ENCODE measurements at places on chromosomes 5 and 9.
A peak's percentile ranks its signal among the peaks of the same experiment; 100 is the strongest.

- no peak for DNase-seq
Observed at GRCh38 chr9:126240835-126241234, 85.8 kb upstream of the MVB12B start.

DNA sequence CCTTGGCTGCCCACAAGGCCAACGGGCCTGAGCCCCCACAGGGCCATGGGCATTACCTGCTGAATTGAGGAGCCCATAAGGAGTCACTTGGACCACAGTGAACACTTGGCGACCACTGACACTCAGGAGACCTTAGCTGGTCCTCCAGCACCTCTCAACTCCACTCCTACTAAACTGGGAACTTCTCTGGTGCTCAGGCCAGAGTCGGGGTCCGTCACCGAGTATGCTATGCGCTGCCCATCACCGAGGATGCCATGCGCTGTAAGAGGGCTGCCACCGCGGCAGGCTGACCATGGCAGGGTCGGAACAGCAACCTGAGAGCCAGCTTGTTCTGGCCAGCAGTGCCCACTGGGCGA lies 600 bp upstream of the SQSTM1 start:
- no peak for DNase-seq

- DNase-seq, result no peak
Observed at GRCh38 chr9:76681556-76681955, 82.7 kb upstream of the PCA3 start.

DNA sequence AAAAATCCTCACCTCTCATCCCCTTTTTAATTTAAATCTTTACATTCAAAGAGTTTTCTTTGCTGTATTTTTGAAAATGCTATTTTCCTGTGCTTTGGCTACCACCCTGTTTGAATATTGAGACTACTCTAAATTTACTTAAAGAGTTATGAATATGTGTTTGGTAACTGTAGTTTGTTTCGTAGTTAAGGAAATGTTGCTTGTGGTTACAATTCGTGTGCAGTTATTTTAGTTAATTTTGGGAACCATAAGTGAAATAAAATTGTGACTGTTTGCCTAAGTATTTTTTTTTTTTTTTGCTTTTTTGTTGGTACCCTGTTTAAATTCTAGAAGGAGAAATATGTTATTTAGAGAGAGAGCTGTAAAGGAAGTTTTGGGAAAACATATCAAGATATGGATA lies 78.7 kb downstream of the XRCC4 start:
- DNase-seq, result no peak

DNA sequence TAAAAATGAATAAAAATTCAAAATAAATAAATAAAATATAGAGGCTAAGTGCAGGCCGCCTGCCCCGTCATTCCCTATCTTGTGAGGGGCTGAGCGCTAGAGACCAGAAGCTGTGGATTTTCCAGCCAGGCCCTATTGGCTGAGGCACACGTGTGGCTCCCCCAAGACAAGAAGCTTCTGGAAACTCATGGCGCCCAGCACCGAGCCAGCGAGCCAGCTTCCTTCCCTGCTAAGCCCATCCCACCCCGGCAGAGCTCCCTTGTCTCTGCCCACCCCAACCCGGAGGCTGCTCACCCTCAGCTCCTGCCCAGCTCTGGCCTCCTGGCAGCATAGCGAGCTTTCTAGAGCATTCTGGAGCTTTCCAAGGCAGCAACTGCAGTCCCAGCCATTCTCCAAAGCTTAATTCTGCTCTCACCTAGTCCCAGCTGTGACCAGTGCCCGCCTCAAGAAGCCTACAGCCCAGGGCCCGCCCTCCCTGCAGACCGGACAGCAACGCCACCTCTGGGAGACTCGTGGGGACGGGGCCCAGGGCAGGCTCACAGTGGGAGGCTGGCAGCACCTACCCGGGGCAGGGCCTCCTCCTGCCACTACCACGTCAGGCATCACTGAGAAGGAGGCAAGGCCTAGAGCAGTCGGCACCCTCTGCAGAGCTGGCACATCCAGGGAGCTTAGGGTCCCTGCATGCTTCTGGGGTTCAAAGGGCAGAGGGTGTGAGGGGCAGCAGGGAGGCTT lies 23.2 kb upstream of the TMEM250 start:
- DNase-seq, result no peak

DNA sequence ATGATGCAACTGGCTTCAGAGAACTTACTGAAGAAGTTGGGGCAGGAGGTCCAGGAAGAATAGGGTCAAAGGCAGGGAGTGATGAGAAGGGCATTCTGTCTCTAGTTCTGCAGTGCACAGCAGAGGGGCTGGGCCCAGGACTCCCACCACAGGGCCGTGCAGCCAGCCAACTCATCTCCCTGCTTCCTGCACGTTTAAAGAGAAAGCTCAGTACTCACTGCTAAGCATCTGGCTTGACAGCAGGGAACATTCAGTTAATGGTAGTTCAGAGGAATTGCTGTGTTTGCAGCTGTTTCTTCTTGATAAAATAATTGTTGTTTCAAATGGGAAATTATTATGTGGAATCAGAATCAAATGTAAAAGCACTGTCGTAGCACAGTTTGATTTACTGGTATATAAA lies 25.6 kb upstream of the SCAMP1 start:
- DNase-seq, result no peak

GRCh38 chr5:54721116-54721515 lies 203.6 kb downstream of the SNX18 start:
- no peak for DNase-seq

DNA sequence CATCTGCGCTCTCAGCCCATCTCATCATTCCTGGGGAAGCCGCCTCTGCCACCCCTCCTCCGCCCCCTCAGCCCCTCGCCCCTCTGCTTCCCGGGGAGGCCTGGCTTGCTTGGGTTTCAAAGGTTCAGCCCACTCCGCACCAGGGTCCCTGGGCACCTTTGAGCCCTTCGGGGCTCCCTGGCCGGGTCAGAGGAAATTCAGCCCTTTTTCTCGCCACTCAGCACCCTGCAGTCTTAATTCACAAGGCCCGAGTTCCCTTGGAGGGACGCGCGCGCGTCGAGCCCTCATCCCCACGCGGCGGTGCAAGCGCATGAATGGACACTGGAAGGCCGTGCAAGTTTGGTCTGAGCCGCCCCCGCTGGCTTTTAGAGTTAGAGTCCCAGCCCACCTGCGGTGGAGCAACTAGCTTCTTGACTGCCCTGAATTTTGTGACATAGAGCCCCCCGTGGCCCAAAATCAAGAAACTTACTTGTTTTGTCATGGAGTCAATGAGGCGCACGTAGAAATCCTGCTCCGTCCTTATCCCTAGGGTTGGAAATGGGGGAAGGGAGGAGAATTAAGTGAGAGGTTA lies 4.5 kb downstream of the EBF1 start:
- no peak for DNase-seq

DNA sequence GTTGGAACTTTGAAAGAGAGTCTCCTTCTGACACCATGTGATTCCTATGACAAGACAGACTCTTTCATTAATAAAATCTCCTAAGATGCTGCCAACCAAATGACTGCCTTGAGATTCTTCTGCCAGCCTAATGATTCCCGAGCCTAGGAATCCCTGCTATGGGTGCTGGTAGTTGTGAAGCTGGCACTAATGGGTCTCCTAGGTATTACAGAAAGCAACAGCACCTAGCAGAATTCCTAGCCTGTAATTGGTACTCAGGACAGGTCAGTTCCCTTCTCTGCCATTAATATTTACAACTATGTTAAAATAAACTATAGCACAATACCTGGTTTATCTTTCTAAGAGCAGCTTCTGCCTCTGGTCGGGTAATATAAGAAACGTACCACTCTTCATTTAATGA lies 19.3 kb downstream of the C5orf58 start:
- DNase-seq, result no peak

DNA sequence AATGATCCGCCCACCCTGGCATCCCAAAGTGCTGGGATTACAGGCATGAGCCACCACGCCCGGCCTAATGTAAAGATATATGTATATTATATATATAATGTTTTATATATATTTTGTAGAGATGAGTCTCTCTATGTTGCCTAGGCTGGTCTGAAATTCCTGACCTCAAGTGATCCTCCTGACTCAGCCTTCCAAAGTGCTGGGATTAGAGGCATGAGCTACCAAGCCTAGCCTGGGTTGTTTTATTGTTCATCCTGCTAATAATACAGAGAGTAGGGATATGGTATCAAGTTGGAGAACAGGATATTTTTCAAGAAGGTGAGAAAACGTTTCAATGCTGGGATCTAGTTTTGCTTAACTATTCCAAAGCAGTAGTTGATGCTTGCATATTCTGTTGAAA lies 2.9 kb downstream of the SEC24A start:
- DNase-seq, result no peak

DNA sequence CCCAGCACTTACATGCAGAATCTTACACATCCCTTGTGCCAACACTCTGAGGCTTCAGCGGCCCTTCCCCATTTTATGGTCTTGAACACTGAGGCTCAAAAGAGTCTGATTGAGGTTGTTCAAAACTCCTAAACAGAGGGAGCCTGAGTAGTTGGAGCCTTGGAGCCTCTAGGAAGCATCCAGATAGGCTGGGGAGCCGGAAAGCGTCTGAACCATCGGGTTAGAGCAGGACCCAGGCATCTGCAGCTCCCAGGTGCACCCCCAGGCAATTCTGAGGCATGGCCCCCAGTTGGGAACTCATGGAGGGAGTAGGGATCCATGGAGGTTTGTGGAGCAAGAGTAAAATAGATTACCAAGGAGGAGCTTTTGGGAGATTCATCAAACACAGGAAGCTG lies 3.8 kb downstream of the OLFML2A start:
- DNase-seq, result no peak

DNA sequence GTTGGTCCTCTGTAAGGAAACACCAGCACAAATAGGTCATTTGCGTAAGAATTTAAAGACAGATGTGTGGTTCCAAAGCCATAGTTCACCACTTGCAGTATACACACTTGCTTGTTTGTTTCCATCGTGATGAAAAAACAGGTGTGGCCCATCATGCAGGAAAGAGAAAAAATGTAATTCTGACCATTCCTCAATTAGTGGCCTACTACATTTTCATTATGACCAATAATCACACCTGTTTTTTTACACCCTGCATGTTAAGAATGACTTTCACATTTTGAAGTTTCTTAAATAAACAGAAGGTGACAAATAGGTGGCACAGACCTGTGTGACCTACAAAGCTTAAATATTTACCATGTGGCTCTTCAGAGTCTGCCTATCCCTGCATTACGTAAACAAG lies 2.2 kb upstream of the ICE1 start:
- DNase-seq, result no peak

- no peak for DNase-seq
Observed at GRCh38 chr5:134845335-134845851, 375 bp upstream of the C5orf24 start.

GRCh38 chr5:166320920-166321480 lies 1970.4 kb upstream of the WWC1 start:
- DNase-seq, result no peak

DNA sequence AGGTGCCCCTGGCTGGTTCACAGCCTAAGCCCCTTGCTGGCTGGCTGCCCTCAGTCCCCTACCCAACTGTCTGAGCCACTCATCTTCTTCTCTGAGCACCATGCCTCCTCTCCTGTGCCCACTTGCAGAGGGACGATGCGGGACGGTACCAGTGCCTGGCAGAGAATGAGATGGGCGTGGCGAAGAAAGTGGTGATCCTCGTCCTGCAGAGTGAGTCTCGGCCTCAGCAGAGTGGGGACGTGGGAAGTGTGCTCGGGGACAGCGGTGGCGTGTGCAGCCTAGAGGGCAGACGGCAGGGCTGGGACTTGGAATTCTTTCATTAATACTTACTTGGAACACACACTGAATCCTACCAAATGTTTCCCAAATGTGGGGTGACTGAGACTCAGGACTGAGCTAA lies 34.3 kb upstream of the ASS1 start:
- no peak for DNase-seq

DNA sequence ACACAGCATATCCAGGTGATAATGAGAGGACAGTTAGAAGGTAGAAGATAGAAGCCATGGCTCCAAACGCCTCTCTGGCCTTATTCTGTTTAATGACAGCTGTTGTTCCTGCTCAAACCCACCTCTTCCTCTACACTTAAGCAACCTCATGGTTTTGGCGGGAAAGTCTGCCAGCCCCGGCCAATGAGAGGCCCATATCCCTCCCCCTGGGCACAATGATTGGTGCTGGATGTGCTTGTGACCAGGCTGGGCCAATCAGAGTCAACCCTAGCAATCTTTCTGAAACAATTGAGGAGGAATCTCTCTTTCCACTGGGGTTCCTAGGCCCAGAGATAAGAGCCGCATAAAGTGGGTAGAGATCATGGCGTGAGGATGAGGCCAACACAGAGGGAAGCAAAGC lies 4.8 kb upstream of the GFI1B start:
- DNase-seq, result no peak

GRCh38 chr9:77575785-77576184 lies 72.3 kb downstream of the GNA14 start:
- DNase-seq, result no peak

DNA sequence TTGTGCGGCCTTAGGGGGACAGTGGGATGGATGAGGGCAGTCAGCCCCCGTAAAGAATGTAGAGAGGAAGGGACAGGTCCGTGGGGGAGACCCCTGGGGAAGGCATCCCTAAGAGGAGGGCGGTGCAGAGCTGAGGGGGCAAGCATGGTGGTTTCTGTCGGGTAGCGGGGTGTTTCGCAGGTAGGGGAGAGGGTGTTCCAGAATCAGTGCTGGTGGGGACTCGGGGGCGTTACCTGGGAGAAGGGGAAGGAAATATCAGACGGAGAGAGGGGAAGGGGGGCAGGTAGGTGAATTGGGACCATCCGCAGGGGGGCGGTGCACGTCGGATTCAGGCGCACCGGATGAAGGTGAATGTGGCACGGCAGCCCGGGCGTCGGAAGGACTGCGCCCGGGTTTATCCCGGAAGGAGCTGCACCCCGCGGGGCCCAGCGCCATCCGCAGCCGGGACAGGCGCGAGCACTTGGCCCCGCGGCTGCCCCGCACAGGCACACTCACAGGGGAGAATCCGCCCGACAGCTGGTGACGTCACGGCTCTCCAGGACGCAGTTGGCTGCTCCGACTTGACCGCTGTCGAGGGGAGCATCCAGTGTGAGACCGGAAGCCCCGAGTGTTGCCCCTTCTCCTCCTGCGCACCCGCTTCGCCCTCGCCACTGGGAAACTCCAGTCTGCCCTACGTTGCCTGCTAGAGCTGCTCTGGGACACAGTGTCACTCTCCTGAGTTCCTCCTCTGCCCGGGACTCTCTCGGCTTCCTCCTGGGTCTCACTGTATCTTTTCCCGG lies 1.3 kb downstream of the CD72 start:
- peak; percentile 57 for DNase-seq
